ENCODE measurements at places on chromosomes 7 and 10.

GRCh38 chr7:100949933-100950443 is 654 bp downstream of the MUC3A start:
- DNase-seq: no peak

GRCh38 chr10:70193391-70193844 is 23.1 kb upstream of the SAR1A start:
- no peak for DNase-seq

DNA sequence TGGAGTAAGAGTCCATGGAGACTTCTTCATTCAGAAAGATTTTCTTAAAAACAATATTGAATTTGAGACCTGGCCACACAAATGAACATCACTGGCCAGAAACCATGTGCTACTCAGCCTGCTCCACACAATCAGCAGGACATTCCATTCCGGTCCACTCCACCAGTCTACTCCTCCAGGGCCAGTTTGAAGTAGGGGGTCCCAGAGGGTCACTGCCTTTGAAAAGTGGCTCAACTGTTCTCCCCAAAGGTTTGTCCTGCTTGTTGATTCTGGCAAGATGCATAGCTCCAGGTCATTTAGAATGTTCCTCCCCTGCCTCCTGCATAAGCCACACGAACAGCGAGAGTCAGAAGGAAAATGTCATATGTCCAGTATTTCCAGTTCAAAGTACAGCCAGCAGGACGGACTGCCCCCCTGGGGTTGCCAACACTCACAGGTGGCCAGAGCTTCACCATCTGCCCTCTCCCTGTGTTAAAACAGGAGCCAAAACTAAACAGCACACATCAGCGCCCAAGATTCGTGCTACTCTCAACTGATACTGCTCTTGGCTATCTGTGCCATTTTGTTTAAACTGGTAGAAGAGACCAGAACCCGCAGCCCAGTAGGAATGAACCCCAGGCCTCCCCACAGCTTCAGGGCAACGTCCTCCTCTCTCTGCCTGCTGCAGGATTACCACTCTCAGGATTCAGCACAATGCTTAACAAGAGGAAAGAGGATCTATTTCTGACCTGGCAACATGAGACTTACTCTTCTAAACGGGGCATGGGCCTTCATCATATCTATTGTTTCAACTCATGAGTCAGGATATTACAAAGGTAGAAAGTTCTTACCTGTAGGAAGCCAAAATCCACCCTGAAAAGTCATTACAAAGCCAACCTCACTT is 11.3 kb downstream of the GRB10 start:
- DNase-seq: no peak

GRCh38 chr7:49453486-49453885 is 320.0 kb upstream of the VWC2 start:
- DNase-seq: no peak

DNA sequence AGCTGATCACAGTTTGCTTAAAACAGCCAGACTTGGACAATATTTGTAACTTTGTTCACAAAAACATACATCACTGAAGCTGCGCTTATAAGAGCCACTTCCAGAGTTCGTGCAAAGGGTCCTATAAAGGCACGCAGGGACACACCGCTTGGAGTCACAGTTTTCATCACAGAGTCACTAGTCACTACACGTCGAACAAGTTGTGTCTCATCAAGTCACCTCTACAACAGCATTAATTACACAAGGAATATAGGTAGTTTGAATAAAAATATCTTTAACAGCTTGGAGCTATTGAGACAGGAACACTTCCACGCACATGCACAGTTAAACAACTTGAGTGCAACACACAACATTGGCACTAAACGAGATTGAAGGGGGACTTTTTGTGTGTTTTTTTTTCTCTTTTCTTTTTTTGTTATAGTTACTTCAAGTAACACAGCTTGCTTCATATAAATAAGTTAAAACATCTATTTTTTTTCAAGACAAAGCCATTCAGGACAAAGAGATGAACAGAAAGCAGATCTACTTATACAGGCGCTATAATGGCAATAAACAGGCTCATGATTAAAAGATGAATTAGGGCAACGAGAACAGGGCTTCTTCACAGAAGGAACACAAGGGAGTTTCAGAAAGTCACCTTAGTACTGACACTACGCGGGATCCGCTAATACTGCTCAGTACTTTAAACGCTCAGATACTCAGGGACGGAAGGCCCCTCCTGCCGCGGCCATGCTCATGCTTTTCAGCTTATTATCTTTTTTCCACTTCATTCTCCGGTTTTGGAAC is 2.2 kb downstream of the HOXA5 start:
- no peak for DNase-seq

DNA sequence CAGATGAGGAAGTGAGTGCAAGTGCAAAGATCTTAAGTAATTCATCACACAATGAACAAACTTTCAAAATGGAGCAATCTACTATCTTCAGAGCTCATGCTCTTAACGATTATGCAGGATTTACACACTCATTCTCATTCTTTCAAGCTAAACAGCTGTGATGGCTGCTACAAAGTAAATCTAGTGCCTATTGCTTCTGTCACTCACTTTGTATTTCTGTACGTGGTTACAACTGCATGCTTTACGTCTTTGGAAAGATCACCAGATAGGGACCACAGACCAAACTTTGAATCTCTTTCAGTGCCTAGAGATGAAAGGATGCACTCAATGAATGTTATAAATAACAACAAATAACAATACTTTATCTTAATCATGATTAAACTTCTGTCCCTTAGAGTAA is 194.6 kb downstream of the MAGI2 start:
- no peak for DNase-seq

GRCh38 chr10:5560817-5561703 is 36.3 kb downstream of the CALML3 start:
- DNase-seq: no peak

GRCh38 chr7:117158941-117159697 is 163.7 kb downstream of the WNT2 start:
- no peak for DNase-seq

- DNase-seq: no peak
Measured at GRCh38 chr7:107041097-107041496, 3.4 kb upstream of the PRKAR2B start.

- no peak for DNase-seq
Measured at GRCh38 chr10:121822180-121822579, 105.7 kb downstream of the ATE1 start.

DNA sequence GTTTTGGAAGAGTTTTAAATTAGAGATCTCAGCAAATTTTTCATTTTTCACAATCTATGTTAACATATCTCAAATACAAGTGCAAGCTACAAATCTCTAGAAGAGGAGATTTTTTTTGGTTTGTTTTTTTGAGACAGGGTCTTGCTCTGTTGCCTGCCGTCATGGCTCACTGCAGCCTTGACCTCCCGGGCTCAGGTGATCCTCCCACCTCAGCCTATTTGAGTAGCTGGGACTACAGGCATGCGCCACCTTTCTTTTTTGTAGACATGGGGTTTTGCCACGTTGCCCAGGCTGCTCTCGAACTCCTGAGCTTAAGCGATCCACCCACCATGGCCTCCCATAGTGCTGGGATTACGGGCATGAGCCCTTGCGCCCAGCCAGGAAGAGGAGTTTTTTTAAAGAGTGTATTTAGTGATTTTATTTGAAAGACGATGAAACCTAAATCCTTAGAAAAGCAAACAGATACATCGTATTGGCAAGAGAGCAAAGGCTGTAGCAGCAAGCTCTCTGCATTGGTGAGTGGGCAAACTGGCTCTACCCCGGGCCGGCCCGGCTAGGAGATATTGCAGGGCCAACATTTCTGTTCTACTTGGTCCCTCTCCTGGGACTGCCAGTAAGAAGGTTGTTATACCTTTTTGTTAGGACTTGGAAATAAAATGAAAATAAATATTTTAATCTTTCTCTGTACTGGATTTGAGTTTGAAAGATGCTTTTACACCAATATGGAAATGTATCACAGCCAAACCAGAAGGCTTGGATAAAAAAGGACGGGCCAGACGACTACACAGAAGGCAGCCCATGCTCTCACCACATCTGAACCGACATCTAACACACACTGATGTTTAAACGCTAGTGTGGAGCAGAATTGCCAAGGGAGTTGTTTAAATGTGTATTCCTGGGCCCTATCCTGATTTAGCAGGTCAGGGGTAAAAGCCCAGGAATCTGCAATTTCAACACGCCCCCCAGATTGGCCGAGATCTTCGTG is 49.6 kb upstream of the RHEB start:
- no peak for DNase-seq
